IgD-negative memory B cell (primary cell): ENCODE measurements at places on chromosomes 1 and 21. TPM values are rescaled to one million over a fixed set of nuclear protein-coding genes. Genes with fewer than 3 reads are reported as not detected.

Gene RGS21
- polyA plus RNA-seq: not detected

Gene KRTAP19-3
- polyA plus RNA-seq: not detected

Gene PPIH
- polyA plus RNA-seq: 64.6 TPM

Gene AKNAD1
- not detected for polyA plus RNA-seq

Gene CD84
- polyA plus RNA-seq: 8.7 TPM

Gene OPTC
- polyA plus RNA-seq: not detected

Gene DAB1
- polyA plus RNA-seq: 0.08 TPM

Gene NDUFS5
- 312 TPM for polyA plus RNA-seq

Gene TFF2
- not detected for polyA plus RNA-seq

Gene RNPC3
- 18.3 TPM for polyA plus RNA-seq

Gene KCNJ15
- polyA plus RNA-seq: not detected

Gene MAD2L2
- 49.1 TPM for polyA plus RNA-seq

Gene KRTAP22-1
- not detected for polyA plus RNA-seq

Gene CFAP126
- polyA plus RNA-seq: not detected

Gene UBE2J2
- polyA plus RNA-seq: 74.3 TPM

Gene NCF2
- 18.1 TPM for polyA plus RNA-seq

Gene FCMR
- polyA plus RNA-seq: 1,091 TPM

Gene FMO4
- 1.5 TPM for polyA plus RNA-seq

Gene KLHDC7A
- polyA plus RNA-seq: not detected

Gene GJC2
- not detected for polyA plus RNA-seq

Gene ATP1A4
- polyA plus RNA-seq: not detected

Gene ECM1
- 0.11 TPM for polyA plus RNA-seq

Gene C4BPA
- not detected for polyA plus RNA-seq

Gene NR5A2
- polyA plus RNA-seq: 0.09 TPM

Gene GJA9
- not detected for polyA plus RNA-seq

Gene EDARADD
- polyA plus RNA-seq: not detected

Gene URB2
- 5.6 TPM for polyA plus RNA-seq

Gene EFNA1
- not detected for polyA plus RNA-seq

Gene SSR2
- 257 TPM for polyA plus RNA-seq

Gene CD1E
- polyA plus RNA-seq: not detected

Gene IGSF9
- 0.08 TPM for polyA plus RNA-seq

Gene ZNF281
- polyA plus RNA-seq: 30.9 TPM

Gene VAV3
- 7.9 TPM for polyA plus RNA-seq

Gene ATAD3A
- polyA plus RNA-seq: 12.8 TPM

Gene INKA2
- 1.3 TPM for polyA plus RNA-seq

Gene EMC1
- polyA plus RNA-seq: 19.5 TPM

Gene RHCE
- polyA plus RNA-seq: 0.30 TPM

Gene RCSD1
- 249 TPM for polyA plus RNA-seq

Gene C1orf141
- polyA plus RNA-seq: not detected

Gene KIRREL1
- polyA plus RNA-seq: not detected

Gene AXDND1
- polyA plus RNA-seq: not detected

Gene TFF3
- polyA plus RNA-seq: not detected

Gene TMEM269
- not detected for polyA plus RNA-seq

Gene CHI3L1
- not detected for polyA plus RNA-seq

Gene PEA15
- 19.4 TPM for polyA plus RNA-seq

Gene SERPINC1
- not detected for polyA plus RNA-seq

Gene LCK
- polyA plus RNA-seq: 80.5 TPM
